ENCODE measurements at places on chromosomes 7 and 10.
A peak's percentile ranks its signal among the peaks of the same experiment; 100 is the strongest.

DNA sequence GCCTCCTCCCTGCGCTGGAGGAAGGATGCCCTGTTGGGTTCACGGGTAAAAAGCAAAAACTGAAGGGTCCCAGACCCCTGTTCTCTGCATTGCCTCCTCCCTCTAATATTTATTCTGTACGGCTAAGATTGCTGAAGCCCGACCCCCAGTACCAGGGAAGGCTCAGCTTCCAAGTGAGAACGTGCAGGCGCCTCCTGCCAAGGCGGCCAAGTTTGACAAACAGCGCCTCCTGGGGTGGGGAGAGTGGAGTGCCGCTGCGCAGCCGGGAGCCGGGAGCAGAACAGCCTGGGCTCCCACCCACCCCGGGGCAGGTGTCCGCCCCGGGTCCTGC, 4.7 kb upstream of the EBF3 start:
- DNase-seq, result peak; percentile 78

GRCh38 chr7:1864161-1864940, 194.3 kb downstream of the ELFN1 start:
- DNase-seq, result no peak

DNA sequence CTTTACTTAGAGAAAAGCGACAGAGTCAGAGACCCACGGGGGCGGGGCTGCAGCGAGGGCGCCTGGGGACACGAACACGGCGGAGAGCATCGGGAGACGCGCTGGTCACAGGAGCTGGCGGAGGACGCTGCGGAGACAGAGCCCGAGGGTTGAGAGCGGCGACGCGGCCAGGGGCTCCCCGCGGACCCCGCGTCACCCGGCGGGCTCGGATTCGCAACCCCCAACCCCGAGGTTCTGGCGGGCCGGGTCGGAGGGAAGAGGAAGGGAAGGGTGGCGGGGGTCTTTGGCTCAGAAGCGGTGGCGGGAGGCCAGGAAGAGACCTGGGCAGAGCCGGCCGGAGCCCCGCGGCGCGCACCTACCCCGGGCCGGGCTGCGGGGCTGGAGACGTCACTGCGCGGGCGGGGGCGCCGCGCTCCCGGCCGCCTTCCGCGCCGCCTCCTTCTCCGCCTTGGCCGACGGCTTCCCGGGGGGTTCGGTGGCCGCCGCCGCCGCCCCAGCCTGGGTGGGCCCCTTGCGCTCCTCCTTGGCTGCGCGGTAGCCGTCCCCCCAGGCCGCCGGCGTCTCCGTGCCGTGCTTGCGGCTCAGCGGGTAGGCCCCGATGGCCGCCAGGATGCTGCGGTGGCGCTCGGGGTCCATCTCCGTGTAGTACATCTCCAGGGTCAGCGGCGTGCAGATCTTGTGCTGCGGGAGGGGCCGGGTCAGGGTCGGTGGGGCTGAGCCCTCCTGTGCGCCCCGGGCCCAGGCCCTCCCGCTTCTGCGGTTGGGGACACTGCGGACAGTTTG, 11.1 kb downstream of the CALY start:
- DNase-seq, result no peak

DNA sequence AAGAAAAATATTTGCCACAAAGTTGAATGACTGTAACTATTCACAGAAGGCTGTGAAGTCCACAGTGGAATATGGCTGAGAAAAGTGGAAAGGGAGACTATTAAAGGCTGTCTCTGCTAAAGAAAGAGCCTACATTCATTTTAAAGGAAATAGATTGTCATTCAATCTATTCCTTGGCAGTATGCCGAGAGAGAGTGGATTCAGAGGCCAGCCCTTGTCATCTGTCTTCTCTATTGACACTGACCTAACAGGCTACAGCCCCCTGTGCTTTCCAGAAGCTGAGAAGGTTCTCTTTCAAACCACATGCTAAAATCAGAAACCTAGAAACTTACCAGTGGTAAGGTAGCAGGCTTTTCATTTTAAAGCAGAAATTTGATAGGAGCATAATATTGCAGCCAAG, 12.1 kb downstream of the ODAD2 start:
- DNase-seq, result no peak

DNA sequence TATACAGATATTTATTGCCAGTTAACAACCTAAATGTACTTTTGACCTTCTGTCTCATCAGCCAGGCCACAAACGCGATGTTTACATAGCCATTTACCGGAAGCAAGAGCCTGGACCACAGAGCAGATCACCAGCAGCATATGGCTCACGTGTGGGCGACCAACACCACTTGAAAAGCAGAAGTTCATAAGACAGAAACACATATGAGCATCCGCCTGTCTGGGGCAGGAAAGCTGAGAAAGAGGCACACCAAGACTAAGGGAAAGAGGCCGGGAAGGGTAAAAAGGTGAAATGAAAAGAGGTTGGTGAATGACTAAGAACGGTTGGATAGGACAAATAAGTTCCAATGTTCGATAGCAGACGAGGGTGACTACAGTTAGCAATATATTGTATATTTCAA, 1.3 kb downstream of the ABCB1 start:
- DNase-seq, result no peak

- no peak for DNase-seq
Observed at GRCh38 chr10:59098387-59098786, 78.1 kb upstream of the PHYHIPL start.

All from progenitor cell of endocrine pancreas (in vitro differentiated cells).